CD4-positive, alpha-beta T cell treated with Interleukin-2 at 100 ng/mL for 4 hours (primary cell): ENCODE measurements at places on chromosomes 2 and 18.

DNA sequence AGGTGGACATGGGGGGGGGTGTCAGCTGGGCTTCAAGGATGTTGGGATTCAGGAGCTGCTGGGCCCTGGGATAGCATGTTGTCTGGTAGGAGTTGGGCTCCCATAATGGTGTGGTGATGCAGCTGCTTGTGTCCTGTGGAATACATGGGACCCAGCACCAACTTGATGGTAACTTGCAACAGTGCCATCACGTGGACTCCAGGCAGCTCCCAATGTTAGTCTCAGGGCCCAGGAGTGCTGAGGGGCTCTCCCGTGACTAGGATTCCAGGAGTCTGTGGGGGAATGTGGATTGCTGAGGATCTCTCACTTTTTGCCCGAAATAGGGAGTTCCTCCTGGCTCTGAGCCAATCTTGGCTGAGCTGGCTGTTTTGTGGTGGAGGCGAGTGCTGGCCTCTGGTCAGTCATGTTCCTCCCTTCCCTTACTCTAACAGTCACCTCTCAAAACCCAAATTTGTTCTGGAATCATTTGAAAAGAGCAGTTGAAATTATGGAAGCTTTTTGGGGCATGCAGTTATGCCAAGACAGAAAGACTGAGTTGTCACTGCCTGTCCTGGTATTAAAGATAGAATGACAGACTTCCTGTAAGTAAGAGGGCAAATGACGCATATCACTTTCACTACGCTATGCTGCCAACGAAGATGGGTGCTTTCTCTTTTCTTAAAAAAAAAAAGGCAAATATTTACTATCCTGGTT, 607.1 kb downstream of the ADCYAP1 start:
- DNase-seq, result no peak

GRCh38 chr18:8045884-8046281, 478.8 kb downstream of the PTPRM start:
- DNase-seq, result peak; percentile 18

DNA sequence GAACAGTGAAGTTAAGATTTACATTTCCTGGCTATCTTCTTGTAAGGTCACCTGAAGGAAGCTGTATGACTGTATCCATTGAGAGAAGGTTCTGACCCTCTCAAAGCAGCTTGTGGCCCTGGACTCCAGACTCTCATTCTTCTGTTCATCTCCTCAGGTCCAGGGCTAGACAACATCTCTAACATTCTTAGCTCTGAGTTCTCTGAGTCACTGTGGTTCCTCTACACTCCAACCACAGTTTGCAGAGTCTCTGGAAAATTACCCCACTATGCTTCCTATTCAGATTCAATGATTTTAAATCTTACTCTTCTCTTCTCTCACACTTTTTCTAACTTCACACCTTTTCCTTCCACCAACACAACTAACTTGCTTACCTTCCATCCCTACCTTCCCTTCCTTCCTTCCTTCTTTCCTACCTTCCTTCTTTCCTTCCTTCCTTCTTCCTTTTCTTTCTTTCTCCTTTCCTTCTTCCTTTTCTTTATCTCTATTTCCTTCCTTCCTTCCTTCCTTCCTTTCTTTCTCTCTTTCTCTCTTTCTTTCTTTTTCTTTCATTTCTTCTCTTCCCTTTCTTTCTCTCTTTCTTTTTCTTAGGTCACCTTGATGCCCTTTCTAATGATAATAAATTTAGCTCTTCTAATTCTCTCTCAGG, 824.3 kb upstream of the ZEB2 start:
- no peak for DNase-seq

DNA sequence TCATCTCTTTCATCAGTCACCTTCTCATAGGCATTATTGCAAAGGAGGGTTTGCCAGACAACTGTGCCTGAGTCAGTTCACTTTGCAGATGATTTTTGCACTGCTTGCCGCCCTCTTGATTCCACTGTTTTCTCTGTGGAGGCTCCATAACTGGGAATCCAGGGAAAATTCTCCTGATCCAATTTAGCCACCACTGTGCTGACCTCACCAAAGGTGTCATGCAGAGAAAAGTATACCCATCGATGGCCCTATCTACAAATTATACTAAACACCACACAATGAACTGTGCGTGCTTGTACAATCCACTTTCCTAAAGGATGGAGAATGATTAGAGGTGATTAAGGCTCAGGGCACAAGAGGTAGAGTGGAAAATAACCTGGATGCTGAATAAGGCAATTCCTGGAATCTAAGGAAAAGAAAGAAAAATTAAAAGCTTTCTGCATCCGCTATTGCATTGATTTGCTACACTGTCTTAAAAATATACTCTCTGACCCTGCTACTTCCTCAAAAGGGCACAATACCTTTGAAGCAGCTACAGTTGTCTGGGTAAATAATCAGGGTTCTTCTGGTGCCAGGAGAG, 409.4 kb downstream of the RIT2 start:
- DNase-seq, result no peak

- DNase-seq, result no peak
Measured at GRCh38 chr2:56474412-56475158, 290.8 kb downstream of the CCDC85A start.

- no peak for DNase-seq
Measured at GRCh38 chr2:60409531-60409871, 144.0 kb downstream of the BCL11A start.

- no peak for DNase-seq
Measured at GRCh38 chr2:138084206-138084605, 119.9 kb downstream of the HNMT start.

GRCh38 chr2:162315938-162316337, 2.5 kb downstream of the IFIH1 start:
- no peak for DNase-seq

- no peak for DNase-seq
Measured at GRCh38 chr18:26493021-26493420, 55.3 kb downstream of the KCTD1 start.

GRCh38 chr2:239651859-239652258, 251.0 kb upstream of the HDAC4 start:
- no peak for DNase-seq

GRCh38 chr2:64186699-64187605, 42.7 kb upstream of the PELI1 start:
- no peak for DNase-seq

DNA sequence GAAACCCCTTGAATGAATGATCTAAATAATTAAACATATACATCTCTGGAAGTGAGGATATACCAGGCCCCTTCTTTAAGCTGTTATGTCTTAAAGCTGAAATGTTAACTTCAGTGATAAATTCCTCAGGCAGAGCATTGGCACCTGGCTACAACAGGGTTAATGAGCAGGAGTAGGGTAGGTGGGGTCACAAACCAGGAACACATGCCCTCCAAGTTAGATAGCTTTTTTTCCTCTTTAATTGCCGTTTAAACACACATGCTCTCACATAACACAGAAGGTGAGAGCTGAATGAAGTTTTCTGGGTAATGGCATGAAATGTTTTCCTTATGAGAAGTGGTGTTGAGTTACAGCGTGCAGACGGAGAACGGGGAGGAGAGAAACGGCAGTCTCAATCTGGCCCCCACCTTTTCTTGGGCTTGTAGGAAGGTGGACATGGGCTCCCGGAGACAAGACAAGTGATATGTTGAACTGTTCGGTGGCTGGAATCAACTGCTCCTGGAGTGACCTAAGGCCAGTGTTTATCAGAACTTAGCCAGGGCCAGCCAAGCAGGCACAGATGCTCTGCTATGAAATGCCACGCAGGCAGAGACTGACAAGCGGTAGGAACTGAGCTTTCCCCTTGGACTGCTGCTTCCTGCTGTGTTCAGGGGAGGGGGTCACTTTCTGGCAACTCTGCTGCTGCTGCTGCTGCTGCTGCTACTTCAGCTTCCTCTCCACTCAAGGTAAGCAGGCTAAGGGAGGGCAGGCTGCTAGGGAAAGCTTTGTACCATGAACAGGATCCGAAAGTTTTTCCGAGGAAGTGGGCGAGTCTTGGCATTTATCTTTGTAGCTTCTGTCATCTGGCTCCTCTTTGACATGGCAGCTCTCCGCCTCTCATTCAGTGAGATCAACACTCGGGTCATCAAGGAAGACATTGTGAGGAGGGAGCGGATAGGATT, at the start of gene GALNT5:
Gene GALNT5, plus strand, starts transcription at position 394 of the 941 bp plus-strand sequence. Its CDS starts 378 bp downstream, at position 772.
- DNase-seq, result no peak
